ENCODE measurements at places on chromosomes 13 and 19.
A peak's percentile ranks its signal among the peaks of the same experiment; 100 is the strongest.

- no peak for DNase-seq
Measured at GRCh38 chr13:107367258-107367657, 799.3 kb upstream of the ARGLU1 start.

- DNase-seq = peak; percentile 18
Measured at GRCh38 chr19:19145684-19146608, 7.7 kb upstream of the TMEM161A start.

- no peak for DNase-seq
Measured at GRCh38 chr19:2319551-2319950, 8.8 kb downstream of the LSM7 start.

DNA sequence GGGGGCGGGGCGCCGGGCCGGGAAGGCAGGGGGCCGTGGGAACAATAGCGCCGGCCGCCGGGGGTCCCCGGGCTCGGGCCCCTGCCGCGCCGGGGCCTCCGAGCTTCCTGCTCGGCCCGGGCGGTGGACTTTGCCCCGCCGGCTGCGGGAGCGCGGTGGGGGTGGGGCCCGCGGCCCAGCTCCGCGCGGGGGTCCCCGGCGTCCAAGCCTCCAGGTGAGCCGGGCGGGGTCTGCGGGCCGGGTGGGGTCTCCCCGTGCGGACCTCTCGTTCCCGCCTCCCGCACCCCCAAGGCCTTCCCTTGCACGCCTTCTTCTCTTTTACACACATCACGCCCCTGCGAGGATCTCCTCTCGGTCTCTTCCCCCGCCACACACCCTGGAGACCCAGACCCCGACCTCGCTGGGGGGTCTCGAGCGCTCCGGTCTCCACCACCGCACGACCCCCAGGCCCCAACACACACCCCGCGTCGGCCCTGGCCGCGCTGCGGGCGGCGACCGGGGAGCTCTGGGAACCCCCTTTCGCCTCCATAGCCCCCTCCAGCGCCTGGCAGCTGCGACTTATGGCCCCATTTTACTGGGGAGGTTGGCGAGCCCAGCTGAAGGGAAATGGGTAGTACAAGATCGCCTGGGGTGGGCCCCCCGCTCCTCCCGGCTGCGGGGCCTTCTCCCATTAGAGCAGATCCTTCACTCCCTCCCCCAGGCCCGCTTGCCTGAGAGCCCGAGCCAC is 711 bp downstream of the CAMSAP3 start:
- no peak for DNase-seq

- no peak for DNase-seq
Measured at GRCh38 chr19:53824134-53824611, at the start of gene NLRP12. Gene NLRP12, minus strand, starts transcription at chr19:53824314. Its CDS starts 140 bp downstream, at chr19:53824174.

GRCh38 chr19:7921302-7921966 is 1.3 kb downstream of the SNAPC2 start:
- DNase-seq = no peak

GRCh38 chr13:33401238-33401637 is 115.7 kb upstream of the STARD13 start:
- DNase-seq = no peak

DNA sequence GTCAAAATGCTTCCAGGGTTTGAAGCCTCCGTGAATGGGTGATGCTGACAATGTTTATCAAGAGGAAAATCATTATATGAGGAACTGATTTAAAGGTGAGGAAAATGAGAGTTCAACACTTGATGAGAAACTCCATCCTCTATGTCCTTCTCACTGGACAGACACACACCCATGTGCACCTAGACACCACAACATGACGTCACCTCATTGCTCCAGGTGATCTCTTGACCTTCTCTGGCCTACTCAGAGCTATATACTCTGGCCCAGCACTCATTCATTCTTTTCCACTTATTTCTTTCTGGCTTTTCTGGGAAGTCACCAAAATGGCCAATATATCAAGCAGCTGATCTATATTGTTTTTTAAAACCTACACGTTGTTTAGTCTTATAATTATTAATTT is 778.7 kb upstream of the PCDH20 start:
- DNase-seq = no peak

DNA sequence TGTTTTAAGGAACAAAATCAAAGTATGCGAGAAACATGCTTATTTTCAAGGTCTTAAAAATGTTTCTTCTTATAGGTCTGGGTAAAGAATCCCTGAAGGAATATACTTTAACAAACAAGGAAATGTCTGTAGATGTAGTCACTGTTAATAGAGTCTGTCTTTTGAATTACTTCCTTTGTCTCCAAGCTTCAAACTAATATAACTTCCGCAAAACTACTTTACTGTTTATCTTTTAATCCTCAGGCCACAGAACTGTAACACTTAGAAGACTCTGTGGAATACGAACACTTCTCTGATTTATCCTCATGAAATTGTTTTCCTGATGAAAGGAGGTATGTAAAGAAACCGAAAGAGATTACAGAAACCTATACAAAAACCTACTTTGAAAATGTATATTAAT is 316.0 kb downstream of the PCDH9 start:
- no peak for DNase-seq

Data from NCI-H187 (cell line).